Prostate gland (tissue), 2 donors: ENCODE measurements at places on chromosomes 7 and 10.

DNA sequence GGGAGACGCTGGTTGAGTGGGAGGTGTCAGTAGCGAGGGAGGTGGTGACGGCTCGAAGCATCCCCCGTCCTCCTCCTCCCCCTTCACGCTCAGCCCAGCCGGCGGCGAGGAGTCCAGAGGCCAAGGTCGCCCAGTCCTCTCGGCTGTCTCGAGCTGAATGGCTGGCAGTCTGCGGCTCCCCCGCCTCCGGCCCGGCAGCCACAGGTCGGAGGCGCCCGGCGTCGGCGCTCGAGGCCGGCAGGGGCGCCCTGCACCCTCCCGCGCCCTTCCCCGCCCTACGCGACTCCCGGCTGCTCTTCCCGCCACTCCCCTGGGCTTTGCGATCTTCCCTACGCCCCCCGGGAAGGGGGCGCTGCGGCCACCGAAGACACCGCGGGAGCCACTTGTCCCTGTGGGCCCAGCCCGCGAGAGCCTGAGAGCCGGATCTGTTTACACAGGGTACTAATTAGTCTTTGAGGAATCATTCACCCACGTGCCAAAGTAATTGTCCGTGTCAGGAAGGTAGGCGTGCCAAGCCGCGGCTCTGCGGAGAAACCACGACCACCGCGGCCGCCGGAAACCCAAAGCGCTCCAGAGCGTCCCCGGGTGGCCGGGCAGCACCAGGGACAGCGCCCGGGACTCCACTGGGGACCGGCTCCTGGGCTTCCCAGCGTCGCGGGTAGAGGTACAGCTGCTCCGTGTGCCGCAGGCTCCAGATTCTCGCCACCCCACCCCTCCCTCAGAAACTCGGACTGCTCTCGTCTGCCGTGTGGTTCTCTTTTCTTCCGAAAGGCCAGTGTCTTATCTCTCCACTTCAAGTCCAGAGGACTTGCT is at the start of gene NXPH1:
Gene NXPH1 (plus strand): TSS at position 133 of the 813 bp plus-strand sequence.
- DNase-seq, result no peak

DNA sequence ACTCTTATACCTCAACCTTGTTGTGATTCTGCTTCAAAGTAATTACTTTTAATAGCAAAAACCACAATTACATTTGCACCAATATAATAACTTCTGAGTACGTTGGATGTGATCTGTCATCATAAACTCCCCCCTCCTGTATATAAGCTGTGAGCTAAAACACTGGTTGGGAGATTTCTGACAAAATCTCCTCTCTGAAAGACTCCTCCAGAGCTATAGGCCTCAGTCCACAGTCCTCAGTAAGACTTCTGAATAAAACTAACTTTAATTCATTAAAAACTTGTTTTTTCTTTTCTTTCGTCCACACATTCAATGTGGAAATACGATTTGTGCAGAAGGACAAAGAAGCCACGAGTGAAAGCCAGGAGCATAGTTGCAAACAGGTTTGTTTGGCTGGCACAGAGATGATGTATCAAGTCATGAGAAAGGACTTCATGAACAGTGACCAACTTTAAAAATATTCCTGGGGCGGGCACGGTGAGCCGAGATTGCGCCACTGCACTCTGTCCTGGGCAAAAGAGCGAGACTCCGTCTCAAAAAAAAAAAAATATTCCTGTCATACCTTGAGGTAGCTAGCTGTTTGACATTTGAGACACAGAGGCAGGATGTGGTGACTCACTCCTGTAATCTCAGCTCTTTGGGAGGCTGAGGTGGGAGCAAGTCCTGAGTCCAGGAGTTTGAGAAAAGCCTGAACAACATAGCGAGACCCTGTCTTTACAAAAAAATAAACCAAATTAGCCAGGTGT is 91.1 kb upstream of the ARHGAP21 start:
- DNase-seq, result no peak

- DNase-seq, result no peak
Measured at GRCh38 chr7:41694495-41694894, 8.4 kb downstream of the INHBA start.

GRCh38 chr10:96832721-96833219 is 672 bp downstream of the LCOR start:
- DNase-seq, result peak; percentile 78

- no peak for DNase-seq
Measured at GRCh38 chr7:30403477-30403876, 75.1 kb downstream of the NOD1 start.

DNA sequence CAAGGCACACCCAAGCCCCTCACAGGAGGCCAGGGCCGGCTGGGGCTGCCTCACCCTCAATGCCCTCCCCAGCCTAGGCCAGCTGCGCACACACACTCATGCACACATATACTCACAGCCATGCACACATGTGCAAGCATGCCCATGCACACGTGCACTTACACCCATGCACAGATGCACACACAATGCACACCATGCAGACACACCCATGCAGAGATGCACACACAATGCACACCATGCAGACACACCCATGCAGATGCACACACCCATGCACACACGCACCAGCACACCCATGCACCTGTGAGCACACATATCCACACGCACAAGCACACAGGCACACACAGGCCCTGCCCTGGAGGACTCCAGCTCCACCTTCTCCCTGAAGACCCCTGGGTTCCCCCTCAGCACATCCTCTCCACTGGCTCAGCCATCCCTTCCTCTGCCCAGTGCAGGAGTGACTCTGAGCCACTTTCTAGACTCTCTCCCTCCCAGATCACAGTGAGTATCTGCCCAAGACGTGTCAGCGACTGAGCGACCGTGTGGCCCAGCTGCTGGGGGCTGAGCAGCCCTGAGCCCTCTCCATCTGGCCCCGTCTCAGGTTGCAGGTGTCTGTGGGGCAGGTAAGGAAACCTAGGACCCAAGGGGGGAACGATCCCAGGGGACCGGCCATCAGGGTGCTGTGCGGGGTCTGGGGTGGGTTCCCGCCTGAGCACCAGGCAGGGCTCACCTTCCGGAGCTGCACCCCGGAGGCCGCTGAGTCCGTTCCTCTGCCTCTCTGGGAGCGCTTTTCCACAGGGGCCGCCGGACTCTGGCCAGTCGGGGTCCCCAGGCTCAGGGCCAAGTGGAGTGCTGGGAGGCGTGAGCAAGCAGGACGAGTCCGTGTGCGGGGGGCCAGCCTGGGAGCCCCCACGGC is 25.8 kb downstream of the AP5Z1 start:
- DNase-seq, result no peak

DNA sequence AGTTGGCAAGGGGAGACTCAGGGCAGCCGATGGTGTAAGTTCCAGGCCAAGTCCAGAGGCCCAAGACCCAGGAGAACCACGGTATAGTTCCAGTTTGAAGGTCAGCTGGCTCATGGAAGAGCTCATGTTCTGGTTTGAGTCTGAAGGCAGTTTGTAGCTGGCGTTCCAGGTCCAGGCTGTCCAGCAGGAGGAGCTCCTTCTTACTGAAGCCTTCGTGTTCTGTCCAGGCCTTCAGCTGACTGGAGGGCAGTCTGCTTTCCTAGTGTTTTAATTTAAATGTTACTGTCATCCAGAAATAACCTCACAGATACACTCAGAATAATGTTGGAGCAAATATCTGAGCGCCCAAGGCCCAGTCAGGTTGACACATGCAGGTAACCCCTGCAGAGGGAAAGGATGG is 4.2 kb downstream of the SUN1 start:
- no peak for DNase-seq

GRCh38 chr7:127782075-127782474 is 130.1 kb downstream of the SND1 start:
- DNase-seq, result no peak

DNA sequence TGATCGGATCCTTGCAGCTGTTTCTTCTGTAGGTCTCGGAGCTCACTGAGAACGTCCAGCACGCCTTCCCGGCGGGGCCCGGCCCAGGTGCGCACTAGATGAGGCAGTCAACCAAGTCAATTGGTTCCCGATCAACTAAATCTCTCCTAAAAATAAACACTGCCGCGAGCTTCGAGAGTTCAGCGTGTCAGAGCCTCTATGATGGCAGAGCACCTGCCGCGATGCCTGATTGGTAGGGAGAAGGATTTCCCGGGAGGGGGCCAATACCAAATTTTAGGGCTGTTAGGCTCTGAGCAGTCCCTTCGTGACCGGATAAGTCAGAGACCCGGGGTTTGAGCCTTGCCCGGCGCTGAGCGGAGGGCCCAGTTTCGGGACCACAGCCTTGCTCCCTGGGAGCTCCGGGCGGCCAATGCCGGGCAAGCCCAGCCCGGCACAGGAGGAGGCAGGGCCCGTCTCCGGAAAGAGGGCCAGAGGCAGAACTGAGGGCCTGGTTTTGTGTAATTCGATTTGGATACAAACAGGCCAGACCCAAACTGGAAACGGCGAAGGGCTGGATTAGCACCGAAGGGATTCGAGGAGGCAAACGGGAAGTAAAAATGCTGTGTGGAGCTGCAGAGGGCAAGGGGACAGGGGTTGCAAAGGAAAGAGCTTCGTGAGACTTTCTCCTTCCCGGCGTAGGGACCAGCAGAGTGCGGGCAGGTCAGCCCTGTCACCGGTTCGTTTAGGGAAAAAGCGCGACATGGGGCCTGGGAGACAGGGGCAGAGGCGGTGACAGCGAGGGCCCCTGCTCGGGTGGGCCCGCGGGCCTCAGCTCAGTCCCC is 569 bp downstream of the SLC26A5 start:
- DNase-seq, result no peak

GRCh38 chr7:131057794-131058070 is 269.9 kb upstream of the MKLN1 start:
- DNase-seq, result no peak

- DNase-seq, result peak; percentile 5
Measured at GRCh38 chr7:13989949-13990305, 461 bp upstream of the ETV1 start.
